ENCODE measurements at places on chromosomes 6 and 20.

- DNase-seq: no peak
These were observed 1.3 kb downstream of the C6orf141 start for GRCh38 chr6:49551866-49552129.

DNA sequence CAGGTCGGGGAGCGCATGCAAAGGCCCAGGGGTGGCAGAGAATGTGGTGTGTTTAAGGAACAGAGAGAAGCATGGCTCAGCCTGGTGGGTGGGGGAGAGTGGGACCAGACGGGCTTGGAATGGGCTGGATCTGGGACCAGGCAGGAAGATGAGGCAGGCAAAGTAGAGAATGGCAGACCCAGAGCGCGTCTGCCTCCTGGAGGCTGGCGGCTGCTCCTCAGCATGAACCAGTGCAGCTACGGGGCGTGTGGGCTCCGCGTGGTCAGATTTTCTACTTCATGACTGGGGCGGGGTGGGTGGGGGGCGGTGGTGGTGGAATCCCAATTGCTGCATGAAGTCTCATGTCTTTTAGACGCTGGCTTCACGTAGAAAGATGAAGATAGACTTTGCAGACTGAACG, 135.6 kb downstream of the TFAP2C start:
- DNase-seq: no peak

- DNase-seq: no peak
These were observed 56.9 kb upstream of the TIAM2 start for GRCh38 chr6:154938221-154938580.

- no peak for DNase-seq
These were observed 598.5 kb upstream of the IRAK1BP1 start for GRCh38 chr6:78268591-78269452.

DNA sequence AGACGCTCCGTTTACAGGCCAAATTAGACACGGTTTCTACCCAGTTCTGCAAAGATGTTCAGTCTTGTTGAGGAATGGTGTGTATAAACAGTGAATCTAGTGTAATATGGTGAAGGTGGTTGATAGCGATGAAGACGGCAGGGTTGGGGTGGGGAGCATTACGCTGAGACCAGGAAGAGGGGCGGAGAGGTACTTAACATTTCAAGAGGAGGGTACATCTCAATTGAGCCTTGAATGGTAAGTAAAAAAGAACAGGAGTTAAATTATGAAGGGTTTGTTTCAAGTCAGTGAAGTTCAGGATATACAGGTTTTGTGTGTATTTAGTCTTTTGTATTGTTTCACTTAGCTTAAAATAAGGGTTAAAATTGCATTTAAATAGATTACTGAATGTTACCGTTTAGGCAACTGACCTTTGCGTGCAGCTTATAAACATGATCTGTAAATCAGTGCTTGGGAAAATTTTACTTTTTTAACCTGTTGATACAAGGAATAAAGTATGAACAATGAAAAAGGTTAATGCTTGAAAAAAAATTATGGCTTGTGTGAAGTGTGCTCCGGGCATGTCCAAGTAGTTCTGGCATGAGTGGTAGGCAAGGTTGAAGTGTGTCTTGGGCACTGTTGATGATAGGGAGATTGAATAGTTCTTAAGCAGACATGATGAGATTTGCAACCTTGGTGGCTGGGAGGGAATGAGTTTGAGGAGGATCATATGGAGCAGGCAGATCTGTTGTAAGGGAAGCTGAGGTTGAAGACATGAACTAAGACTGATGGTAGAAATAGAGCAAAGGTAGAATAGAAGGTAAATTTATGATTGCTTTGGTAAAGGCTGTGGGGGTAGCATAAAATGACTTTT, 842 bp downstream of the POLR1C start:
- DNase-seq: no peak

- DNase-seq: no peak
These were observed 159.2 kb downstream of the RPS12 start for GRCh38 chr6:132973514-132973993.

- no peak for DNase-seq
These were observed 40.6 kb upstream of the ECHDC1 start for GRCh38 chr6:127383988-127384387.

GRCh38 chr6:166477647-166478365, 95.1 kb upstream of the MPC1 start:
- DNase-seq: no peak

DNA sequence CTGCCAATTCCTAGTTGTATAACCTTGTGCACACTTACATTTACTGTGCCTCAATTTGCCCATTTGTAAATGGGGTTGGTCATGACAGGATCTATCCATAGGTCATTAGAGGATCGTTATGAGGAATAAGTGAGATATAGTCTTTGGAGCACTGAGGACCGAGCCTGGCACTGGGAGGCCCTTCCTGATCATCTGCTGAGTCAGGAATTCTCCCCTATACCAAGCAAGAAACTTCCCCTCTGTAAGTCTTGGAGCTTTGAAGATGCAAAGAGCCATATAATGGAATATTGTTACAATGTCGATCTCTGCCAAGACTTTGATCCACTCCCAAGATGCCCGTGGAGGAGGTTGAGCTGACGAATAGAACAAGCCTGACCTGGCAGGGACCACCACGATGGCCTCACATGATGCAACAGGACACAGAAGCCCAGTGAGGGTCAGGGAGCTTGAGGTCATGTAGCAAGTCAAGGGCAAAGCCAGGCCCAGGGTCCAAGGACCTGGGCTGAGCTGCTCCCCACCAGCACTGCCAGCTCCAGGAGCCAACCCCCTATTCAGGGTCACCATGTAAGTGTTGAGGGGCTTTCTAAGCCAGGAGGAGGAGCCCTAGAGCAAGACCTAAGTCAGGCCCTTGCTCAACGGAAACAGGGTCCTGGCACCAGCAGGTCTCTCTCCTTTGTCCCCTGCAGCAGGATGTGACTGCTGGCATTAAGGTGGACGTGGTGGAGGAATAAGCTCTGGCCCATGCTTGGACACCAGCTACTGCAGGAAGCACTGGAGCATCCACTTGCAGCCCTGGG, 16.7 kb downstream of the PDRG1 start:
- DNase-seq: no peak
